ENCODE measurements at places on chromosomes 4 and X.
A peak's percentile ranks its signal among the peaks of the same experiment; 100 is the strongest.

DNA sequence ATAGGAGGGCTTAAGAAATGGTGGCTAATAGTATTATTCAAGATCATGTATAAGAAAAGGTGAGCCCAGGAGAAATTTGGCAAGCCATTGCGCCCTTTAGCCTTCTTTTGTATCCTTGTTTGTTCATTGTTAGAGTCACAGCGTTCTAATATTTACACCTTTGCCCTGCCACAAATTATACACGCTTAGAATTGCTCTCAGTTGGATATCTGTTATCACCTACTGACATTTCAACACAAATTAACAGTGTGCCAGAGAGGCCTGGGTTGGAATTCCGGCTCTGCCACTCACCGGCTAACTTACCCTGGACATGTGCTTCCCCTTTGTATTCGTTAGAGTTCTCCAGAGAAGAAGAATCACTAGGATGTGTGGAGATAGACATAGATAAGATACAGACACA is 148.7 kb upstream of the KIT start:
- DNase-seq, result no peak

DNA sequence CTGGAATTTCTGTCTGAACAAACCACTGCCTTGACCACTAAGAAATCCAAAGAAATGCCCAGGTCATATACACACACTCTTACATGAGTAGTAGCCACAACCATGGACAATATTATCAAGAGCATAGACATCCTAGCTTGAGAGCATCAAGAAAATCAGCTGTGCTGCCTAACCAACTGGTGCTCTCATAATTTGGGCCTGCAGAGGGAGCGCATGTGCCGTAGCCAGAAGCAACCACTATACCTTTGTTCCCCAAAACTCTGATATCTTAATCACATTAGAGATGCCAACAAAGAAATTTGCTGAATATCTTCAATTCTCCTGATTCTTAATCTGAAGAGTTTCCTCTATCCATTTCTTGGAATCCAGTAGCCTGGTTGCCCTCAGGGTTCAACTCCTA is 163.6 kb downstream of the ZNF674 start:
- peak; percentile 20 for DNase-seq

DNA sequence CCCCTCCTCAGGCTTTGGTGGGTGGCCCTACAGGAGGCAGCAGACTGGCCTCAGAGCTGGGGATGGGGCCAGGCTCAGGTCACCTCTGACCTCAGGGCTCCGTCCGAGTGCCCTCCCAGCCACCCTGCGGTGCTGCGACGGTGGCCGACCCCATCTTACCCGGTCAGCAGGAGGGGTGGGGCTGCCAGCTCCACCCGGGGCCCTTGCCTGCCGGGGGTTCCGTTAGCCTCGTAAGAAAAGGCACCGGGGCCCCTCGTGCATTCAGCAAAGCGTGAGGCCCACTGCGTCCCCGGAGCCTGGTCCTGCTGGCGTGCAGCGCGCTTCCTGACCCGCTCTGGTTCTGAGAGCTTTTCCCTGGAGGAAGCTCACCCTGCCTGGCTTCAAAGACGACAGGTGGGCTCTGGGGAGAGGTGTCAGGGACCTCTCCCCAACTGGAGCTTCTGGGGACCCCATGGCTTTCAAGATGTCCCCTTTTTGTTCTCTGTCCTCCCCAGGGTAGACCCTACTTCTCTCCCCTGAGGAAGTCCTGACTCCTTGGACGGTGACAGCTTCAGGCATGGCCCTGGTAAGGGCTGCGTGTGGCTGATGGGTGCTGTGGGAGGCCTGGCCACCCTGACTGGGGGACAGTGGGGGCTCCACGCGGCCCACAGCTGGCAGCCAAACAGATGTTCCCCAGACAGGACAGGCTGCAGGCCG is 15.9 kb downstream of the FGFRL1 start:
- no peak for DNase-seq

GRCh38 chrX:39984191-39984956 is 113.4 kb downstream of the BCOR start:
- DNase-seq, result no peak

GRCh38 chrX:98490670-98491069 is 1607.0 kb downstream of the RPA4 start:
- no peak for DNase-seq

DNA sequence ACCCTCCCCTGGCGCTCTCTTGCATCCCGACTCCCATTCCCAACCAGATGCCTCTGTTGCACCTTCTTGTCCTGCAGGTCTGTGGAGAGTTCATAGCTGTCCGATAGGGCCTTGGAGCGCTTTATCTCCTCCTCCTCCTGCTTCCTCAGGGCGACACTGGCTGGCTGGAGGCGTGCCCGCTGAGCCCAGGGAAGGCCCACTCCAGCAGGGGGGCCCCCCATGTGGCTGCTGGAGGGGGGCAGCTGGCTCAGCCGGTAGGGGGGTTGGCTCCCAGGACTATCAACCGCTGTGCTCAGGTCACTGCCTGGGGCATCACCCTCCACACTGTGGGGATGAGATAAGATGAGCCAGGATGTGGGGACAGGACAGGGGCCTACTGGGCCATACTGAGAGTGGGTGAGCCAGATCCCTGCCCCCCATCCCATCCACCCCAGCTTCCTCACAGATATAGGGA is 25.6 kb downstream of the IQSEC2 start:
- DNase-seq, result no peak

DNA sequence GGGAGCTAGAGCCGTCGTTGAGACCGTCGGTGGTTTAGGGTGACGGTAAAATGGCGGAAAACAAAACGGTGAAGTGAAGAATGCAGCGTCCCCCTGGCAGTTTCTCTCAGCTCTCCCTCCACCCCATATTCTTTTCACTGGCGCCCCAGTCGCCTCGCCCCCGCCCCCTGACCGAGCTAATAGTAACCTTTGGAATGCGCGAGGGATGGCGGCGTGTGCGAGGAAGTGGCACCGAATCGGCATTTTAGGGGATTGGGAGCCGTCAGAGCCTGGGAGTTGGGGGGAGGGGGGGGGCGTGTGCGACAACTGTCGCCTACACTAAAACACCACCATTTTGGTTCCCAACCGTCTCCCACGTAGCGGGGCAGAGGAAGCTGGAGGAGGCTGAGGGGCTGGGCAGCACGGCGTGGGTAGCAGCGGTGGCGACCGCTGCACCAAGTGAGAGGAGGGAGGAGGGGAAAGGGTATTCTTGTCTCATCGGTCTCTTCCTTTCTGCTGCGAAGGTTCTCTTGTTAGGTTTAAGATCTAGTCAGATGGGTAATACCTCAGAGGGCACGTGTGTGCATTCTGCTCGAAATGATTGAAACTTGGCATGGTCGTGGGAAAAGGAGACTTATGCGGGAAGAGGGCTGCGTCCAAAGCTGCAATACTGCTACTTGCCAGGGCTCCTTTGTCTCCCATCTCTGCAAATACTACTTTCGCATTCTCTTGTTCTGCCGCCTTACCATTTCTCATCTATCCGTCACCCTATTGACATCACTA is 840 bp downstream of the ZNF711 start:
- no peak for DNase-seq

DNA sequence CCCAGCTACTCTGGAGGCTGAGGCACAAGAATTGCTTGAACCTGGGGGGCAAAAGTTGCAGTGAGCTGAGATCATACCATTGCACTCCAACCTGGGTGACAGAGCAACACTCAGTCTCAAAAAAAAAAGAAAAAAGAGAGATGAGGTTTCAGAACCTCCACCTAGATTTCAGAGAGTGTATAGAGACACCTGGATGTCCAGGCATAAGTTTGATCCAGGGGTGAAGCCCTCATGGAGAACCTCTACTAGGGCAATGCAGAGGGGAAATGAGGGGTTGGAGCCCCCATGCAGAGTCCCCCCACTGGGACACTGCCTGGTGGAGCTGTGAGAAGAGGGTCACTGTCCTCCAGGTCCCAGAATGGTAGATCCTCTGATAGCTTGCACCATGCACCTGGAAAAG is 92.8 kb upstream of the HSD17B10 start:
- DNase-seq, result no peak

GRCh38 chrX:95076449-95076848 is 1402.4 kb downstream of the FAM133A start:
- no peak for DNase-seq

DNA sequence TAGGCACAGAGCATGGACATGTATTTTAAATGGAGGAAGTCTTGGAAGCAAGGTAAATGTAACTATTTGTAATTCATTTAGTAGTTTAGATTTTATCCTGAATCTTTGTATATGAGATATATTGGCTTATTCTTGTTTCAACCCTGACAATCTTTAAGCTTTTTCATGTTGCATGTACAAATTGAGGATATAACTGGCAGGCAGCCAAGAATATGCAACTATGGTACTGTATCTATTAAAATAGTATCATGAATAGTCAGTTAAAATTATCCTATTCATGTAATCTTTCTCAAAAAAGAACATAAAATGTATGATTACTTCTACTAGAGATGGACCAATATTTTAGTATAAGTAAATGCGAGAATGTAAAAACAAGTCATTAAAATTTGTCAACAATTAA is 1141.5 kb downstream of the PCDH18 start:
- no peak for DNase-seq

GRCh38 chrX:48156014-48156413 is 25.6 kb downstream of the SPACA5B start:
- DNase-seq, result no peak

- no peak for DNase-seq
These were observed 59.0 kb upstream of the AFF2 start for GRCh38 chrX:148441387-148441786.

GRCh38 chr4:160100316-160100715 is 997.4 kb downstream of the RAPGEF2 start:
- no peak for DNase-seq

- DNase-seq, result peak; percentile 42
These were observed 1.2 kb downstream of the DYNLT3 start for GRCh38 chrX:37846141-37846540.

DNA sequence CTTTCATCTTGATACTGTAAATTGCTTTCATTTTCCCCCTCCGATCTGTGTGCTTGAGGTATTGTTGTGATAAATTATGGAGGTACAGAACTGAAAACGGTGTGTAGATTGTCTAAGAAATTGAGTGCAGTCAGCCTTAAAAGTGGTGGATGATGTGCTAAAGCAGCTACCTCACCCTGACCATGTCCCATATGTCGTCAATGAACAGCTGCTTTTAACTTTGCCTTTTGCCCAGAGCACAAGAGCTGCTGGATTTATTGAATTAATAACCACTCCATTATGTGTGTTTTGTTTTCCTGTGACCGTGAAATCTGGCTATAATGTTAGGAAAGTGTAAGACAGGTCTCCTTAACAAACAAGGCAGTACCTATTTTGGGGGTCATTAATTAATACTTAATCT is 581.9 kb upstream of the PITX2 start:
- no peak for DNase-seq

DNA sequence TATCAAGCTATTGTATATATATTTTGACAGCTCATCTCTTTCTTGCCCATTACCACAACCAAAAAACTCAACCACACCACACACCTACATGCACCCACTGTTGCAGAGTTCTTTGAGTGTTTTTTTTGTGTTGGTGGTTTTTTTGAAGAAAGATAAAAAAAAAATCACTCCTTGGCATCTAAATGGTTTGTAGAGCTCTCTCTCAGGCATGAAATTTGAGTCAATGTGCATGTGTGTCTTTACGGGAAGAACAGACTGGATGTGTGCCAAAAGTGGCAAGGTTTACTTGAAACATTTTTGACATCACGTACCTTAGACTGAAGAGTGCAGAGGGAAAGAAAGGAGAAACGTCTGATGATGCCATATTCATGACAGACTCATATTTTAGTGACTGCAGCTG is 154.2 kb downstream of the FHIP1A start:
- DNase-seq, result no peak

DNA sequence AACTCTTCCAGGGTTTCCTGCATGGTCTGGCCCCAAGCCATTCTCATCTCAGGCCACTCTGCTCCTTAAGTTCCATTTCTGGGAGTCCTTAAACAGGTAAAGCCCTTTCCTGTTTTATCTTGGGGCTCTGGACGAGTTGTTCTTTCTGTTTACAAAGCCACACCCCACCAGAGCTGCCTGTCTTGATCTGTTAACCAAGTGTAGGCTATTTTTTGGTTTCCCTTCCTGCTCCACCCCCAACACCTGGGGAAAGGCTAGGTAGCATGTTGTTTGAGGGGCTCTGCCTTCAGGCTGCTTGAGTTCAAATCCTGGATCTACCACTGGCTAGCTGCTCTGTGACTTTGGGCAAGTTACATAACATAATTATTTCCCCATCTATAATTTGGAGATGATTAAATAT is 40.0 kb downstream of the ERVMER34-1 start:
- no peak for DNase-seq

- DNase-seq, result no peak
These were observed 4.3 kb downstream of the GK start for GRCh38 chrX:30657196-30658161.

DNA sequence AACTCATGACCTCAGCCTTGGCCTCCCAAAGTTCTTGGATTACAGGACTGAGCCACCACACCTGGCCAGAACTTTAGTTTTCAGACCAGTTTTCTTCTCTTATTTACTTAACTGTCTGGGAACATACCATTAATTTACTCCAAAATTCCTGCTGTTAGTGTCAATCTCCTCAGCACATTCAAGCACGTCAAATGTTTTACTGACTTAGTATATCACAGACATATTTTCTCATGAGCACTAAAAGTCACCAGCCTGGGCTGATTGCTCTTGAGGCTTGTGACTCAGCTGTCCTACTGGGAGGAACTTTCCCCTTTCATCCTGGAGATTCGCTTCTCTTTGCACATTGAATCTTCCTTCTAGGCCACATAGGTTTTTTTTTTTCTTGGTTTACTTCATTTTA is 109.6 kb downstream of the PCDH18 start:
- no peak for DNase-seq

DNA sequence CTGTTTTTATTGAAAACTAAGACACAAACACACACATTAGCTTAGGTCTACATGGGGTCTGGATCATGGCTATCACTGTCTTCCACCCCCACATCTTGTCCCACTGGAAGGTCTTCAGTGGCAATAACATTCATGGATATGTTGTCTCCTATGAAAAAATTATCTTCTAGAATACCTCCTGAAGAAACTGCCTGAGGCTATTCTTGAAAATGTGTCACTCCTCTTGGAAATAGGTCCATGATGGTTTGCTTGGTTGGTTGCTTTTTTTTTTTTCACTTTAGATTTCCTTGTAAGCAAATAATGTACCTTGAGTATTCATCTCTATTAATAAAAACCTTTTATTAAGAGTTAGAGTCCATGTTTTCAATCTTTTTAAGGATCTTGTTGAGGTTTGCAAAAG is 195.3 kb upstream of the PDE5A start:
- no peak for DNase-seq

All from CD4-positive, alpha-beta T cell treated with Interleukin-21 for 1 hour (primary cell).